NCI-H524 (cell line): ENCODE measurements at places on chromosomes 11 and 22.

DNA sequence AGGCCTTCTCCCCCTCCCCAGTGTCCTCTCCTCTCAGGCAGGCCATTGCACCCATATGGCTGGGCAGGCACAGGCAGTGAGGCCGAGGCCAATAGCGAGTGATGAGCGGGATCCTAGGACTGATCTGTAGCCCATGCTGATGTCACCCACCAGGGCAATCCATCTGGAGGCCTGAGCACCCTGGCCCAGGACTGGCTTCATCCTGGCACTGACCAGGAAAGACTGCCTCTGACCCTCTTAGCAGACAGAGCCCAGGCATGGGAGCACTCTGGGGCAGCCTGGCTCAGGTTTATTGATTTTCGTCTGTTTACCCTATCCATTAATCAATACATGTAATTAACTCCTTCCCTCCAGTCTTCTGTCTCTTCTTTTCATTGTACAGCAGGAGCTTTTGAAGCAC is 5.1 kb upstream of the TIRAP start:
- DNase-seq: no peak

GRCh38 chr11:87020336-87020735 is 17.4 kb upstream of the TMEM135 start:
- no peak for DNase-seq

DNA sequence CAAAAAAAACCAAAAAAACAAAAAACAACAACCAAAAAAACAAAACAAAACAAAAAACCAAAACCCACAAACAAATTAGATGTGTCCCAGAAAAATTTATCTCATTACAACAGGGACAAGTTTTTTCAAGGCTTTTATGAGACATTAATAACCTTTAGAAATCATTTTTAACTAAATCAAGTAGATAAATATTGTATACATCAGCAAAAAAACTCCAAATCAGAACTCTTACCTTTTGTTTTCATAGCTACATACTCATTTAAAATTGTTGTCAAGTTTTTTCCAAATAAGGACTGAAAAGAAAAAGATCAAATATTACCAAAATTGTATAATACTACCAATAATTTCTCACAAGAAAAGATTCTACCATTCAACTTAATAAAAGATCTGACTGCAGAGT is 28.7 kb downstream of the NPAT start:
- DNase-seq: no peak

GRCh38 chr11:17314232-17314547 is 37.4 kb upstream of the NCR3LG1 start:
- peak; percentile 5 for DNase-seq

DNA sequence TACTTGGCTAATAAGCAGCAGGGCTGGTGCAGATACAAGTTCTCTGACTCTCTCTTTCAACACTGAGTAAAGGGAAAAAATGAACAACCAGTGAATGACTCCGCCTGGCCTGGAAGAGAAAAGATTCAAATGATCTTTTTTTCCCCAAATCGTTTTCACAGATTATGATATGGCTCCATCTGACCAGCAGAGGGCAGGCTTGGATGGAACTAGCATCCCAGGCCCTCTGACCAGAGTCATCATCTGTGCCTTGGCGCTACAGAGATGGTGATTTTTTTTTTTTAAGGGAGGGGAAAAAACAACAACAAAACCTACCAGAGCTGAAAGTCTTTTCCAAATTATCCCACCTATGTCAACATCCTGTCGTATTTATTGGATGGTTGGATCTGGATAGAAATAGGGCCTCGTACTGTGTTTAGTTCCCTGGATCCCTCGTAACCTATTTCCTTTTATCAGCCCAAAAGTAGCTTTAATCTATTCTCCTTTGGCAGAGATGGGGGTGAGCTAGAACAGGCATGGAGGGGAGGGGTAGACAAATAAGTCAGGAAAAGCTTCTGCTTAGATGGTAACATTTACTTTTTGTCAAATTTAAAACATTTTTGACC is 69.7 kb downstream of the PRSS23 start:
- DNase-seq: peak; percentile 29

- no peak for DNase-seq
These were observed 34.0 kb upstream of the CCDC134 start for GRCh38 chr22:41766476-41766875.

DNA sequence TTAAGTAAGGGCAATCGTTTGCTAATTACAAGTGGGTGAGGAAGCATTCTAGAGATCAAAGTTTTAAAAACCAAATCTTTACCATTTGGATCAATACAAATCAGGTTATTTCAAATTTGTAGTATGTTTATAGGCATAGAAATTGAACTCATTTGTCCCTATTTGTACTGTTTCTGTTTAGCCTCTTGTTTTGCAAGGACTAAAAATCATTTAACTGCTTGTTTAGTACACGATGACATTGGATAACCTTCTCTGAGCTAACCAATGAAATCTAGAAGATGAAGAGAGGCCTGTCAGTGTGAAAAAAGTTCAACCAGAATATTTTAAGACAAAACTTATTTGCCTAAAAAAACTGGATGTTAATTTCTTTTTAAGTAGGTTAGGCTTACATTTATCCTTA is 40.0 kb downstream of the ZC3H12C start:
- DNase-seq: peak; percentile 7

GRCh38 chr11:29163231-29163630 is 853.6 kb downstream of the KCNA4 start:
- no peak for DNase-seq

DNA sequence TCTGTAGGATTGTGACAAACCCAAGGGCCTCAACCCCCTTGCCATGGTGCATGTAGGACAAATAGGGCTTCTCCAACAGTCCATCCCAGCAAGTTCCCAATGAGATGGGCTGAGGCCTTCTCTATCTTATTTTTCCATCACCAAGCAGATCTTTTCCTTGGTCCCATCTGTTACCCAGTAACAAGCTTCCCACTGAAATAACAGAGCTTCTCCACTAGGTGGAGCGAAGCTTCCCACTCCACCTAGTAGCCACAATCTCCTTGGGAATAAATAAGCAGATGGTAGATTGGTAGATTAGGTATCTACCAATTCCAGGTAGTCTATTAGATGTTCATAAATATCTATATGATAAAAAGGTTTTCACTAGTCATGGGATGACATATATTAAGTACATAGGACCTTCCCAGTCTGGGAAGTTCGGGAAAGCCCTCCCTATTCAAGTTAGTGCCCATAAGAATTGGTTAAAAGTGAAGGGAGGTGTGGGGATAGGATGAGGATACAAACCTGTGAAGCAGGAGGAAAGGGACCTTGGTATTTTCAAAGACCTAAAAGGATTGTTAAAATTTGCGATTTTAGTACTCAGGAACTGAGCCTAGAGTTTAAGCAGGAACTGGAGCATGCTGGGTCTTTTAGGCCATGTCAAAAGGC is 5.9 kb upstream of the OR52L1 start:
- peak; percentile 30 for DNase-seq

GRCh38 chr11:4156571-4156970 is 62.0 kb downstream of the RRM1 start:
- DNase-seq: no peak

DNA sequence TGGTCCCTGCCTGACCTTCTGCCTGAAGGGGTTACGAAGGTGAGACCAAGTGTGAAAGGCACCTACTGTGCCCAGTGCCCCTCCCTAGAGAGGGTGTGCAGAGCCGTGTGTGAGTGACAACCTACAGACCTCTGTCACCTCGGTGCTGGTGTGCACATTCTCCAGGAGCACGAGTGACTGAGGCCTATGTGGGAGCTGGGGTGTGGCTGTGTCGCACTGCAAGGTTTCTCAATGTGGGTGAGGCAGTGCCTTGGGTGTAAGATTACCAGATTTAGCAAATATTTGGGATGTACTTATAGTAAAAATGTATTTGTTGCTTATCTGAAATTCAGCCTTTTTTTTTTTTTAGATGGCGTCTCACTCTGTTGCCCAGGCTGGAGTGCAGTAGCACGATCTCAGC is 5.6 kb downstream of the STARD10 start:
- no peak for DNase-seq

DNA sequence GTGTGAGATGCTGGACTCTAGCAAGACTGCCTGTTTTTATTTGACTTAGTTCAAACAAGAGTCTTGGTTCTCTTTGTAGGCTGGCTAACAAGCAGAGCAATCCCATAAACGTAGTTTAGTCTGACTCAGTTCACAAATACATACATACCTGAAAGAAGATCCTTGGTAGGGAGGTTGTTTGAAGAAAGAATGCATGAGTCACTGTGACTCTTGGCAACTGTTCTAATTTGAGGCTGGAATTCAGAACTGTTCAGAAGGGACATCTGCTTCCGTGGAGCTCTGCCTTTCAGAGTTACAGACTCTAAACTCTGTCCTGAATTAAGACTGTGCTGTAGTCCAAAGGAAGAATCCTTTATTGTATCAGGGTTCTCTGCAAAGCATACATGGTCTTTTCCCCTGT is 32.2 kb downstream of the C2CD3 start:
- no peak for DNase-seq

- DNase-seq: no peak
These were observed 8.7 kb downstream of the SELENOM start for GRCh38 chr22:31098632-31099110.

DNA sequence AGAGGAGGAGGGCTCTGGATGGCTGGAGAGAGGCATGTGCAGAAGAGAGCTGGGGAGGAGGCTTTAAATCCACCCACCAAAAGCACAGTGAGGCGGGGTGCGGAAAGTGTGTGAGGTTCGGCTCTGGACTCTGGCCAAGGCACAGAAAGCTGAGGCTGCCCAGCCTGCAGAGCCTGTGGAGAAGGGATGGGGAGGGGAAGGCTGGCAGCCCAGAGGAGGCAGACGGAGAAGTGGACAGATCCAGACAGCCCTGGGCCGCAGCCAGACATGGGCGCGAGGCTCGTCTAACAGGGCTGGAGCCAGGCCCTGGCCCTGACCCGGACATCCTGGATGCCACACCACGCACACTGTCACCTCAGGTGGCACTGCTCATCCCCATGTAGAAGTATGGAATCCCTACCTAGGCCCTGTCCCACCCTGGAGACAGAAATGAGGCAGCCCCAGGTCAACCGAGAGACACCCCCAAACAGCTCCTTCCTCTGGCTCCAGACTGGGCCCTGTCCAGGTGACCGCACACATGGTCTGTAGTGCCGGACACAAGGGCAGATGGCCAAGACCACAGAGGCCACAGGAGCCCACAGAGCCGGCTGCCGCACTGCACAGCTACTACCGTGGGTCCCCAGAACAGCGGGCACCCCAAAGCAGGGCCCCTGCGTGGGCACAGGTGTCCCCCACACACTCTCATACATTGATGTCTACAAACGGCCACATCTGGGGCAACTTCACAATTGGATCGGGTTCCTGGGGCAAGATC is 16.6 kb upstream of the MOB2 start:
- no peak for DNase-seq

DNA sequence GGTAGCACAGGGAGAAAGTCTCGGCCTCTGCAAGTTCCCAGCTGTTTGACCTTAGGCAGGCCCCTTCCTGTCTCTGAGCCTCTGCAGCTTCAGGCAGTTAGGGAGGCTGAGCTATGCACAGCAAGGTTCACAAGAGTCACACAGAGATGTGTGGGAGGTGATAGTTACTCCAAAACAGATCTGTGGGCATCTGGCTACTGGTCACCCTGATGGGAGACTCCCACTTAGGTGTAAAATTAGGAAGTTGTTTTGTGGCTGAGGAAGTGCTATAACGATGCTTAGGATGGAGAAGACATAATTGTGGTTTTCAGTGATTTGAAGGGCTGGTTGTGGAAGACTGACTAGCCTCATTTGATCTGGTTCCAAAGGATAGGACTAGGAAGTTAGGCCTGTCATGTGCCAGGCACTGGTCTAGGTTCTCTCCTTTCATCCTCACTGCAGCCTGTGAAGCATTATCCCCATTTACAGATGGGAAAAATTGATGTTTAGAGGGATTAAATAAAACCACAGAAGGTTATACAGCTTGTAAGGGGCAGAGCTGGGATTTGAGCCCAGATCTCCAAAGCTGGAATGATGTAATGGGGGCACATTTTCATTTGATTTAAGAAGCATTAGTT is 13.5 kb downstream of the ACO2 start:
- DNase-seq: no peak

DNA sequence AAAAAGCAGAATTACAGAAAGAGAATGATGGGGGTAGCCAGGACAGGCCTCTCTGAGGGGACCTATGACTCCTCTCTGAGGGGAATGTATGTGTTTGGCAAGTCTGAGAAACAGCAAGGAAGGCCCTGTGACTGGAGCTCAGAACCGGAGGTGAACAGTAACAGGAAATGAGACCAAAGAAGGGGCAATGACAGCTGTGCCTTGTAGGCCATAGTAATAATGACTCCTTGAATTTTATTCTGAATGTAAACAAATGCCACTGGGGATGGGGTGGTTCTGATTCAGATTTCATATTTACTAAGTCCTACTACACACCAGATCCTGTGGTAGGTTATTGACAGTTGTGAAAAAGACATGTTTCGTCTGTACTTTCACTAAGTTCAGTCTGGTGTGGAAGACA is 52.8 kb upstream of the APOA1 start:
- DNase-seq: no peak

GRCh38 chr11:65298131-65298535 is 16.5 kb upstream of the CDC42EP2 start:
- DNase-seq: no peak

- DNase-seq: no peak
These were observed 29.7 kb upstream of the TEF start for GRCh38 chr22:41352058-41352457.

GRCh38 chr11:118897721-118898310 is 14.1 kb downstream of the CXCR5 start:
- no peak for DNase-seq

- peak; percentile 32 for DNase-seq
These were observed 70.4 kb downstream of the MYO7A start for GRCh38 chr11:77198440-77198849.

DNA sequence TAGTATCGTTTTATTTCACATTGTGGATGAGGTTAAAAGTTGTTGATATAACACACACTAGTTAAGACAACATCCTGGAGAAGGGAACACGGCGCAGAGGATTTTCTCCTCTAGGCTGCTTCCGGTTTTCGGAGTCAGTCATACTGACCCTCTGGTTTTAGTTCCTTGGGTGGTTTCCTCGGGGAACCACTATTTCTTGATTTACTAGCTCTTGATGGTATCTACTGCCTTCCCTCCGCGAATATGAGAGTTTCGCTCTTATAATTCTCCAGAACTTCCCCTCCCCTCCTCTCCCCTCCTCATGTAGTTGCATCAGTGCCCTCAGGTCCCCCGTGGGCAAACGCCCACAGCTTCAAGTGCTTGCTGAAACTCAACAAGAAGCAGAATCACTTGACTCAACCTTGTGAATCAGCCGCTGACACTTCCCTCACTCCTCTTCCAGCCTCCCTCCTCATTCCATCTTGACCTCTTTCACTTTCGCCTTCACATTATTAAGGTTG is 15.9 kb upstream of the APOBEC3A start:
- DNase-seq: no peak

- no peak for DNase-seq
These were observed 6.9 kb upstream of the MMP20 start for GRCh38 chr11:102632026-102632425.

DNA sequence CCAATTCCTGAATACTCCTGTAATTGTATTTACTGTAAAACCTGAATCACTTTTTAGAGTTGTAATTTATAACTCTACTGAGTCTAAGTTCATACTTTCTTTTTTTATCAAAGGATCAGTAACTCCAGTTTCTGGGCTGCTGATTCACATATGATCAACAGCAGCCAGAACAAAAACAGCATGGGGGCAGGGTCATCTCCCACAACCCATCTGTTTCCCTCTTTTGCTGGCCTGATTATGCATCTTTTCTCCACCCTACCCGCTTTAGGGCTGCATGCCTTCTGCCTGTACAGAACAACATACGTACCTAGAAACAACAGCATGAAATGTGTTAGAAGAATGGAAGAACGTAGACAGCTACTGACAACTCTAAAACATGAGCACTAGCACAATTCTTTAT is 76.0 kb downstream of the MRTFA start:
- peak; percentile 68 for DNase-seq

GRCh38 chr22:18980829-18981228 is 44.7 kb upstream of the PRODH start:
- no peak for DNase-seq

- no peak for DNase-seq
These were observed 255.2 kb upstream of the POU2AF2 start for GRCh38 chr11:110990311-110990710.
